ENCODE measurements at places on chromosomes 4 and X.

- no peak for DNase-seq
- no peaks in the 10 kb centered on the region for H3K4me1 ChIP-seq
- H3K4me3 ChIP-seq: no peak overlapping the region
- no peaks in the 10 kb centered on the region for H3K27me3 ChIP-seq
- no peak overlapping the region for H3K27ac ChIP-seq
- no peaks in the 10 kb centered on the region for H3K36me3 ChIP-seq
Observed at GRCh38 chr4:165170819-165171218, 36.5 kb upstream of the KLHL2 start.

DNA sequence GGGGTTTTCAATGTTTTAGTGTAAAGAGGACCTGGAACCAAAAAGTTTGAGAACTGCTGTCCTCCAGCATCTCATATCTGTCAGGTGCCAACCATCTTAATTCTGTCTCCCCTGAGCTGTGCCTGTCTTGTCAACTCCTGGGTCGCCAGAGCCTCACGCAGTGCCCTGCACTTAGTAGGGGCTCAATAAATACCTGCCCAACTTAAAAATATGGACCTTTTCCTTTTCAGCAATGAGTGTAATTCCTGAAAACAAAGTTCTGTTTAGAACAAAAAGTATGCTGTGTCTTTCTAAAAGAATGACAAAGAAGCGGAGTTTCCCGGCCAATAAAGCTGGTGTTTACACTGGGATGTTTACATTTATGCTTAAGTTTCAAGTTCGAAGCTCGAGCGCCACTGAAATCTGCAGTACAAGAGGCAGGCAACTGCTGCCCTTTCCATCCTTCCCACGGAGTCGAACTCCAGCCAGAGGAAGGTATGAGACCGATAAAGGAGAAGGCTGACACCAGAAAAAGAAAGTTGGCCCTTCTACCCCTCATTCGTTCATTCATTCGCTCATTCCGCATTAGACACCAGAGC is 1.1 kb upstream of the HTATSF1 start:
- no peaks in the 10 kb centered on the region for H3K27me3 ChIP-seq
- no peaks in the 10 kb centered on the region for H3K4me1 ChIP-seq
- no peak for DNase-seq

DNA sequence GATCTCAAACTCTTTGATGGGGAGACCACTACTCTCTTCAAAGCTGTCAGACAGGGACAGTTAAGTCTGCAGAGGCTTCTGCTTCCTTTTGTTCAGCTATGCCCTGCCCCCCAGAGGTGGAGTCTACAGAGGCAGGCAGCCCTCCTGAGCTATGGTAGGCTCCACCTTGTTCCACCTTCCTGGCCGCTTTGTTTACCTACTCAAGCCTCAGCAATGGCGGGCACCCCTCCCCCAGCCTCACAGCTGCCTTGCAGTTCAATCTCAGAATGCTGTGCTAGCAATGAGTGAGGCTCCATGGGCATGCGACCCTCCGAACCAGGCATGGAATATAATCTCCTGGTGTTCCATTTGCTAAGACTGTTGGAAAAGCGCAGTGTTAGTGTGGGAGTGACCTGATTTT is 42.1 kb upstream of the UGT2B10 start:
- no peak overlapping the region for H3K27ac ChIP-seq
- no peak overlapping the region for H3K4me3 ChIP-seq
- no peaks in the 10 kb centered on the region for H3K4me1 ChIP-seq
- no peak for DNase-seq
- H3K27me3 ChIP-seq: no peaks in the 10 kb centered on the region

GRCh38 chr4:112120021-112120420 is 25.2 kb upstream of the FAM241A start:
- no peak for DNase-seq
- no peaks in the 10 kb centered on the region for H3K27me3 ChIP-seq
- H3K36me3 ChIP-seq: no peaks in the 10 kb centered on the region
- no peak overlapping the region for H3K27ac ChIP-seq
- H3K4me1 ChIP-seq: no peaks in the 10 kb centered on the region

GRCh38 chrX:39555431-39555830 is 542.3 kb downstream of the BCOR start:
- no peak for DNase-seq
- H3K27me3 ChIP-seq: peaks cover 3% of the 10 kb centered on the region
- no peaks in the 10 kb centered on the region for H3K36me3 ChIP-seq
- no peaks in the 10 kb centered on the region for H3K4me1 ChIP-seq
- H3K27ac ChIP-seq: no peak overlapping the region

All from colonic mucosa (tissue), 4 donors.